ENCODE measurements at places on chromosomes 12 and 14.

DNA sequence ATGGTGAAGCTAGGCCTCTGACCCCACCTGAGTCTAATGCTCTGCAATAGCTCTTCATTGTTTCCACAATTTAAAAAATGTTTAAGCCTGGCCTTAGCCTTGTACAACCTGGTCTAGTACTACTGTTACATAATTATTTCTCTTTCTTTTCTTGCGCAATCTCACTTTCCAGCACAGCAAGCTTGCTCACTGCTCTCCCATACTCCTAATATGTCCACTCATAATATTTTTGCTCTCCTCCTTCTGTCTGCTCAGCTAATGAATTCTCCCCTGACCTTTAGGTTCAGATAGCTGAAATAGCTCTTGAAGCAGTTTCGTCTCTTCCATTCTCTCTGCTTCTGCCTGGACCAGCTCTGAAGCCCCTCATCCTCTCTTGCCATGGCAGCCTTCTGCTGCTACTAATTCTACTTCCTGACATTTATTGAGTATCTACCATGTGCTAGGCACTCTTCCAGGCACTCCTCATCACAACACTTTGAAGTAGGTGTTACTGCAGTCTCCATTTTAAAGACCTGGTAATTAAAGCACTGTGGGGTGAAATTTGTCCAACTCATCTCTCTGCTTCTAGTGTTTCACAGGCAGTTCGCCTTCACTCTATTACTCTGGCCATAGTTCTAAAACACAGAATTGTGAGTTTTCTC lies 2.8 kb upstream of the SLC48A1 start:
- DNase-seq = no peak

DNA sequence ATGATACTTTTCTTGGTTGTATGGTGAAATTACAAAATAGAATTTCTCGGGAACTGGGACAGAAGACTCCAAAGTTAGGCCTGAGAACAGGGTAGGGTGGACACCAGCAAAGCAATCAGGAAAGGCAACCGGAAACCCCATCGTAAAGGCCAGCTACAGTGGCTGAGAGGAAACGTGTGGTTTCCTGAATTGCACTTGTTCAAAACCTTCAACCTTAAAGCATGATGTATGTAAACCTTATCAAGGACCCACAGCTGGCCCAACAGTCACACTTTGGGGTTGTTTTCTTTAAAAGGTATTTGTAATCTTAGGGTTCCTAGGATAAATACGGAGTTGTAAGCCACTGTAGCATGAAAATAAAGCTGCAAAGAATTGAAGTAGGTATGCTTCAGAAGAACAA lies 2.2 kb upstream of the PTGDR start:
- no peak for DNase-seq

- no peak for DNase-seq
Measured at GRCh38 chr12:21704847-21705246, 47.2 kb upstream of the LDHB start.

DNA sequence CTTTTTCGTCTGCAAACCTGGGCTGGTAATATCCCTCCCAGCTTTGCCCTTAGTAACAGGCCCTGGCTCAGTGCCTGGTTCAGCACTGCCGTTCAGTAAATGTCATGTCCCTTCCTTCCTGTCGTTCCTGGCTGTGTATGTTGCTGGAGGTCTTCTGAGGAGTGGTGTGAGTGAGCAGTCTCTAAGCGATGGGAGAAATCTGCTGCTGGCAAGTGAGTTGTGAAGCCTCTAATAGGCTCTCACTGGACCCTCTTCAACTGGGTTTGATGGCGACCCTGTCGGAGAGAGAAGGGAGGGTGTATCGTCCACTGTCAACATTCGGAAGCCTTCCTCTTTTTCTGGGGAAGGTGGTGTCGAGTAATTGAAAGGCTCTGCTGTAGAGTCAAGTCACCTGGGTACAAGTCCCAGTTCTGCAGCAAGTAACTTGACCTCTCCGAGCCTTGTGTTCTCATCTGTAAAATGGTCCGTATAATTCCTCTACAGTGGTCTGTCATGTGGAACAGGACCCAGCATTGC lies 62.8 kb downstream of the HRK start:
- DNase-seq = peak; percentile 56
